GM12878 (cell line): ENCODE measurements at places on chromosomes 16 and 17. TPM values are rescaled to one million over a fixed set of nuclear protein-coding genes. Genes with fewer than 3 reads are reported as not detected.

Gene CTRL
- polyA plus RNA-seq: 3.3 and 4.3 TPM in 2 replicates

Gene TAT
- 0.14 and 0.19 TPM in 2 replicates for polyA plus RNA-seq

Gene SMARCD2
- polyA plus RNA-seq: 35.7 and 47.8 TPM in 2 replicates

Gene MFAP4
- polyA plus RNA-seq: 0.08 TPM in 1 of 2 replicates, not detected in the other

Gene AURKB
- polyA plus RNA-seq: 187 and 206 TPM in 2 replicates

Gene KRT23
- not detected in 2 replicates for polyA plus RNA-seq

Gene PLK1
- polyA plus RNA-seq: 187 and 191 TPM in 2 replicates

Gene PYY
- not detected in 2 replicates for polyA plus RNA-seq

Gene TEKT1
- polyA plus RNA-seq: not detected in 2 replicates

Gene GRAPL
- 2.8 and 4.5 TPM in 2 replicates for polyA plus RNA-seq

Gene ZNF19
- 1.8 and 3.0 TPM in 2 replicates for polyA plus RNA-seq

Gene MARVELD3
- 0.18 TPM in 1 of 2 replicates, not detected in the other for polyA plus RNA-seq

Gene SMIM36
- polyA plus RNA-seq: not detected in 2 replicates

Gene CDC6
- 59.3 and 61.7 TPM in 2 replicates for polyA plus RNA-seq

Gene TRPV3
- polyA plus RNA-seq: 2.1 and 2.4 TPM in 2 replicates

Gene ASGR1
- not detected in 2 replicates for polyA plus RNA-seq

Gene ZG16
- polyA plus RNA-seq: not detected in 2 replicates

Gene ZPBP2
- 0.53 and 0.65 TPM in 2 replicates for polyA plus RNA-seq
